Smooth muscle cell of the umbilical artery (primary cell): ENCODE measurements at places on chromosomes 16 and 17. TPM values are rescaled to one million over a fixed set of nuclear protein-coding genes. Genes with fewer than 3 reads are reported as not detected.

ABCA9 gene
- 1.8 TPM in 2 replicates for total RNA-seq

CIAO2B gene
- 139 and 204 TPM in 2 replicates for total RNA-seq

NPIPB2 gene
- total RNA-seq = 3.6 and 6.0 TPM in 2 replicates

TK2 gene
- total RNA-seq = 48.4 and 54.3 TPM in 2 replicates

KRTAP9-2 gene
- not detected in 2 replicates for total RNA-seq

CHST5 gene
- 0.23 TPM in 1 of 2 replicates, not detected in the other for total RNA-seq

SYCE1L gene
- not detected in 2 replicates for total RNA-seq

TEKT5 gene
- not detected in 2 replicates for total RNA-seq

SOX9 gene
- 1.8 and 11.9 TPM in 2 replicates for total RNA-seq

PABPN1L gene
- total RNA-seq = not detected in 2 replicates

PPM1E gene
- under 0.01 and 0.14 TPM in 2 replicates for total RNA-seq

GAS2L2 gene
- not detected in 2 replicates for total RNA-seq

HAP1 gene
- total RNA-seq = 0.18 TPM in 1 of 2 replicates, not detected in the other

TBC1D16 gene
- total RNA-seq = 38.3 and 63.0 TPM in 2 replicates

MYL11 gene
- total RNA-seq = not detected in 2 replicates

NPTX1 gene
- total RNA-seq = 0.65 and 10.4 TPM in 2 replicates

SCGB1C2 gene
- total RNA-seq = not detected in 2 replicates

HCFC1R1 gene
- 7.8 and 11.3 TPM in 2 replicates for total RNA-seq

MT1H gene
- total RNA-seq = not detected in 2 replicates

CBLN1 gene
- total RNA-seq = not detected in 2 replicates

CCP110 gene
- 11.0 and 18.9 TPM in 2 replicates for total RNA-seq

TBC1D3C gene
- total RNA-seq = 0.59 TPM in 1 of 2 replicates, not detected in the other

TPSG1 gene
- not detected in 2 replicates for total RNA-seq

VPS4A gene
- 22.0 and 28.1 TPM in 2 replicates for total RNA-seq

EMC8 gene
- 18.4 and 24.3 TPM in 2 replicates for total RNA-seq

RPRML gene
- total RNA-seq = not detected in 2 replicates
